ENCODE measurements at places on chromosomes 6 and 20.

DNA sequence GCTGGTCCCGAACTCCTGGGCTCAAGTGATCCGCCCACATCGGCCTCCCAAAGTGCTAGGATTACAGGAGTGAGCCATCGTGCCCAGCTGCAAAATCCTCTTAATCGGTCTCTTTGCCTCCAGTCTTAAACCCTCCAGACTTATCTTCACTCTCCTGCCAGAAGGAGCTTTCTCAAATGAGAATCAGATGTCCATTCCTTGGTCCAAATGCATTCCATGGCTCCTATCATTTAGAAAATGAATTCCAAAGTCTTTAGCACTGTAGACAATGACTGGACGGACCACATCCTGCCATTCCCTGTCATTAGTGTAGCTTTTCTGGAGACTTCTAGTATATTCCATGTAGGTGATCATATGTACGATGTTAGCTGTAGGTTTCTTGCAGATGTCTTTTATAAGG is 141.9 kb downstream of the ID4 start:
- DNase-seq: no peak

- DNase-seq: no peak
Measured at GRCh38 chr20:41009946-41010345, 18.7 kb upstream of the TOP1 start.

GRCh38 chr6:27547157-27548075 is 74.5 kb upstream of the ZNF184 start:
- peak; percentile 66 for DNase-seq

DNA sequence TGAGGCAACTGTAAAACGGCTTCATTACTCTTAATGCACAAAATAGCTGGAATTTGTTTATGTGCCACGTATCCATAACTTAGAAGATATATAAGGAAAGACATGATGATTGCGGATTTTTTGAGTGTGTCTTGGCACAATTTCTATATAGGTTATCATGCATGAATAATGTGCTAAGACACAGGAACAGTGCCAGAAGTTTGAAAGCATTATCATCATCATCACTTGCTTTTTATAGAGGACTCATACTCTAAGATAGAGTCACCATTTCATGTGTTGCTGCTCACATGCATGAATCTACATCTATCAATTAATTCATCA is 113.4 kb downstream of the ELOVL4 start:
- no peak for DNase-seq

GRCh38 chr20:8795404-8795803 is 273.5 kb upstream of the PLCB4 start:
- no peak for DNase-seq

DNA sequence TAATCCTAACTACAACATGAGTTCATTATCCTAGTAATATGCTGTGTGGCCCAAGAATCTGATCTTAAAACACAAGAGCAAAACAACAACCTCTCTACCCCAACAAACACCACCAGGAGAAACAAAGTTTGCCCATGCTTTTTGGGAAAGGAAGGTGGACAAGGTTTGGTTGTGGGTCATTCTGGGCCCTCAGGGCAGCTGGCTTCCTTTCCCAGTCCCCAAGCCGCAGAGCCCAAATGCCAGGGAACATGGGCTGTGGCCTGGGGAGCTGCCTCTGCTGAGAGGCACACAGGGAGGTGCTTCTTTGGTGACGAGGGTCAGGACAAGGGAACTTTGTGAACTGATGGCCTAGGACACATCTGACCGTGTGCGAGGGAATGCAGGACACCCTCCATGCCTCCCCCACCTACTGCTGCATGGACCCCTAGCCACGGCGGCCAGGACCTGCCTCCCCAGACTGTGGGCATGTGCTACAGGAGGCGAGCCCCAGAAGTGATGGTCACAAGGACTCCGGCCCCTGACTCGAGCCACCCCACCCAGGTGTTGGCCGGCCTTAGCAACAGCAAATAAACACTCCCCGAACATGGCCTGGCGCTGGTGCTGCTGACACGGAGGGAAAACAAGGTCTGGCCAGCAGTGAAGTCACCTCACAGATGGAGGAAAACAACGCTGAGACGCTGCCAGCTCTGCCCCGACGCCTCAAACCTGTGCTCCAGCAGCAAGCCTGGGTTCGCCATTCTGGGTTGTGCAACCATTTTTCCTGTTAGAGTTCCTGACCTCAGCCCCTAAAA is 55.6 kb downstream of the RRBP1 start:
- no peak for DNase-seq

DNA sequence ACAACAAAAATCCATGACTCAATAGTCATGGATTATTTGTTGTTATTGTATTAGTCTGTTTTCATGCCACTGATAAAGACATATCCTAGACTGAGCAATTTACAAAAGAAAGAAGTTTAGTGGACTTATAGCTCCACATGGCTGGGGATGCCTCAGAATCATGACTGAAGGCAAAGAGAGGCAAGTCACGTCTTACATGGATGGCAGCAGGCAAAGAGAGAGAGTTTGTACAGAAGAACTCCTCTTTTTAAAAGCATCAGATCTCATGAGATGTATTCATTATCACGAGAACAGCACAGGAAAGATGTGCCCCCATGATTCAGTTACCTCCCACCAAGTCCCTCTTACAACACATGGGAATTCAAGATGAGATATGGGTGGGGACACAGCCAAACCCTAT is 144.3 kb upstream of the PLCB4 start:
- DNase-seq: no peak

- no peak for DNase-seq
Measured at GRCh38 chr6:149854532-149854931, 9.6 kb downstream of the LRP11 start.

DNA sequence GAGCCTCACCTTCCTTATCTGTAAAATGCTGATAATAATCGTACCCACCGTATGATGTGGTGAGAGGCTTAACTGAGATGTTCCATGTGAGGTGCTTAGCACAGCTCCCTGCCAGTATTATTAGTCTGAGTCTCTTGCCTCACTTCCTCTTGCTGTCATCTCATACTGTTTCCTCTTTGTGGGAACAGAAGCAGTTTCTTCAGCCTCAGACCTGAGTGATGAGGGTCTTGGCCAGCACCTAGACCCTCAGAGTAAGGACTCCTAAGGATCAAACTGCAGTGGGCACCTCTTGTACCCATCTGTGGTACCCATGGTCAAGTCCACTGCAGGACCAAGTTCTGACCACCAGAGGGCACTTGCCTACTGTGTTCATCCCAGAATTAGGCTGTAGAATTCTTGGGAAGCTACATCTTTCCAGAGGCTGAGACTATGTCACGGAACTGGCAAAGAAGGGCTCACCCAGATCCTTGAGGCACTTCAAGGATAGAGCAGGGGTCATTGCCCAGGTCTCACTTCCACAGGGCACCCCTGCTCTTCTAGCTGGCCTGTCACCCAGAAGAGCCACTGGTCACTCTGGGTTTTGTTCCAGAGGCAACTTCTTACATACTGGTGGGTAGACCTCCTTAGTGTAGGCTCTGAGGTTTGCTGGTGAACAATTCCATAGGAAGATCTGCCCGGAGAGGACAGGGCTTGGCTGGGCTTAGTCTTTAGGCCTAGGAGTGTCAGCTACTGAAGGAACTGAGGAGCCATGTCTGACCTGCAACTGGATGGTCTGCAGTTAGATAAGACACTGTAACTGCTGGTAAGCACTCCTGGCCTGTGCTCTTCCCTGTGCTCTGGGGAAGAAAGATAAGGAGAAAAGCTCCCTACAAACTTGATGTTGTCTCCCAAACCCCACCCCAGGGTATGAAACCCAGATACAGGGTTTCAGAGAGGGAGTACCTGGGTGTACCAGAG is 20.6 kb upstream of the SGK2 start:
- no peak for DNase-seq

- no peak for DNase-seq
Measured at GRCh38 chr6:11434565-11435326, 102.8 kb upstream of the TMEM170B start.

GRCh38 chr6:154950979-154951344 is 44.2 kb upstream of the TIAM2 start:
- no peak for DNase-seq

GRCh38 chr20:1754749-1755148 is 97.2 kb upstream of the SIRPG start:
- no peak for DNase-seq

GRCh38 chr6:54076159-54076789 is 35.0 kb upstream of the MLIP start:
- DNase-seq: no peak

DNA sequence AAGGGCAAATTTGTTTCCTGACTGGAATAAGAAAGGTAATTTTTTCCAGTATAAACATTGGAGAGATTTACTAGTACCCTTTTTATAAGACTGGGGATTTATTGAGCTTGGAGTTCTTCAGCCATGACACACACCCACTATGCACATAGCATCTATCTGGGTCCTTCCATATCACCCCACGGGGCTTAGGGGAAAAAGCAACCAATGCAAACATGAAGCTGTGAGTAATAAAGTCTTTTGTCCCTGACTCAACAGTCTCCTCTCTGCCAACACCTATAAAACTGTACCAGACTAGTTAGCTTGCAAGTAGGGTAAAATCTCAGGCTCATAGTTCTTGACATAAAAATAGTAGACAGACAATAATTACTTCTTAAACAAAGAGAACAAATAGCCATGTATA is 23.4 kb downstream of the COL21A1 start:
- no peak for DNase-seq

DNA sequence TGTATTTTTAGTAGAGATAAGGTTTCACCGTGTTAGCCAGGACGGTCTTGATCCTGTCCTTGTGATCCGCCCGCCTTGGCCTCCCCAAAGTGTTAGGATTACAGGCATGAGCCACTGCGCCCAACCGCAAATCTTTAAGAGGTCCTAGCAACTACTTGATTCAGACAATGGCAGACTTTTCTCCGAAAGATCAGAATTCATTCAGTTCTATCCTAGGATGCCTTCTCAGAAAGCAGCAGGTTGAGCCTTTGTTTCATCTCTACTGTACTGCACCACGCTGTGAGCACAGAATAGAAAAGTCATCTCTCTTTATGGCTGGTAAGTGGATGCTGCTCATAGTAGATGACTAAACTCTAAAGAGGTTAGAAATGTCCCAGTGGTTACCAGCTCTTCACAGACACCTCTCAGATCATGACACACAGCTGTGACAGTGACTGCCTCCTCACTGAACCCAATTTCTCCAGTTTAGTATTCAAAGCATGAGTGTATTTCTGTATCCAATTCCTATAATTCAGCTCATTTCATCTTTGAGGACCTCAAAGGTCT is 6.0 kb upstream of the HSF2 start:
- DNase-seq: no peak

DNA sequence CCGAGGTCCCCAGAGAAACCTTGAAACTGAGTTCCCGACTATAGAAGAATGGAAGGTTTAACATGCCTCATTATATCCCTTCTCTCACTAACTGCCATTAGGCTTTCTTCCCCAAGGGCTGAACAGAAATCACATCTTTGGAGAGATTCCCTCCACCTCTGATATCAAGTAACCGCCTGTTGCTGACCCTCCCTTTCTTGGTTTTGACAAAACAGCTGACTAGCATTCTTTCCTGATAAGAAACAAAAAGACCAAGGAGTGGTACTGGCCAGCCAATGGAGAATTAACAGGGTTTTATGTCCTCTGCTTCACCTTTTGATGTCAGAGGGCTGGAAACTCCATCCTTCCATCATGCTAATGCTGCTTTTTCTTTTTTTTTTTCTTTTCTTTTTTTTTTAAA is 176.6 kb upstream of the ADGRB3 start:
- no peak for DNase-seq

DNA sequence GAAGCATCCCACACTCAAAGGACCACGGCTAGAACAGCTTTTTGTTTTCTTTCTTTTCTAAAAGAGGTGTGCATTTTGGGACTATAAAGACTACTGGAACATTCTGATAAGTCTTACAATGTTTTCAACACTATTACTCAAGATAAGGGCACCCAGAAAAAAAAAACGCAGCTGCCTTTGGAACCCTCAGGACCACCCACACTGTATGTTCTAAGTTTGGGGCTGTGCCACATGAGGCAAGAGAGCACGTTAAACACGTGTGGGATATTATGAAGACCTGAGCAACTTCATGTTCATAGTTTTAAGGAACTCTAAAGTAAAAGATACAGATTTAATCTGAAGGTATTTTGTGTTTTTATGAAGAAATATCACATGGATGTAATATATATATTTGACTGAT is 204.6 kb downstream of the FOXC1 start:
- no peak for DNase-seq

DNA sequence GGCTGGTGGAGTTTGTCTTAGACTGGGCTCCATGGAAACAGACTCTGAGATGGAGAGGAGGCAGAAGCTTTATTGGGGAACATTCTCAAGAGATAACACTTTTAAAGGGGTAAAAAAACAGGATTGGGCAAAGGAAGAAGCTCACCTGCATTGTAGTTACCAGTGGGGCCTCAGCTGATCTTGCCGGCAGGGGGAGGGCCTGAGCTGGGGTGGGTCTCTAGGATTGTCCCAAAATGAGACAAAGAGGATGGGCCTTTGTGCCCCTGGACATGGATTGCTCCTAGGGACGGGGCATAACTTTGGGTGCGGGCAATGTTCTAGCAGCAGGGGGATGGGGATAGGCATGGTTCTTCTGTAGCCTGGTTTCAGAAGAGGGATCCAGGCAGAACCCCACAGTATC is 12.5 kb downstream of the SGK2 start:
- no peak for DNase-seq

GRCh38 chr20:43140726-43141125 is 49.0 kb downstream of the PTPRT start:
- DNase-seq: no peak

DNA sequence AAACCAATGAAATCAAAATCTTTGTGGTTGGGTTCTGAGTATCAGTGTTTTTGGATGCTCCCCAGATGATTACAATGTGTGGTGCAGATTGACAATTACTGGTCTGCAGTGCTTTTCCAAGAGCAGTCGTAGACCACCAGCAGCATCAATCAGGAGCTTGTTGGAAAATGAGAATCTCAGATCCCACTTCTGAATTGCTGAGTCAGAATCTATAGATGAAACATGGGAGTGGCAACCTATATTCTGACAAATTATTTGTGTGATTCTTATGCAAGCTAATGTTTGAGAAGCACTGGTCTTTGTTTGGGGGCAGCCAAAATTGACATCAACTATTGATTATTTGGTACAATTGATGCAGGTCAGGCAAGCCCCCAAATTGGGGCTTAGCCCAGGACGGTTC is 539.9 kb upstream of the BTBD3 start:
- no peak for DNase-seq

GRCh38 chr20:45872626-45873025 is 8.4 kb upstream of the ZSWIM1 start:
- no peak for DNase-seq

DNA sequence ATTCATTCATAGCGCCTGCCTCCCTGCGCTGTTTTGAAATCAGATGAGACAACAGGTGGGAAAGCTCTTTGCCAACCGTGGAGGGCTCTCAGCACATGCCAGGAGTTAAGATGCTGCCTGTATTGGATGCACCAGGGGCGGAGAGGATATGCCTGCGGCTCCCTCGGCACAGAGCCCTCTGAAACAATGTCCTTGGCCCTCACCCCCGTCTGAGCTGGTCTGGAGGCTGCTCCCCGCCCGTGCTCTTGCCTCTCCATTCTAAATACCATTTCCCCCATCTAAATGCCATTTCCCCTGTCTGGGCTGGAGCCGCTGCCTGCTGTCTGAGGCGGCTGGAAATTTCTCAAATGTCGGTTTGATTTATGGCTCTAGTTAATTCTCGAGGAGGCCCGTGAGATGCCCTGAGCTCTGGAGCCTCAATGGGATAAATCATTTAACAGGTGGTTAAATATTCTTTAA is 50.8 kb upstream of the MLN start:
- no peak for DNase-seq
